ENCODE measurements at places on chromosomes 13 and 19. TPM values are rescaled to one million over a fixed set of nuclear protein-coding genes. Genes with fewer than 3 reads are reported as not detected.

Gene POU2F2
- total RNA-seq, result 20.6 TPM

- no peaks in the 10 kb centered on the region for H3K36me3 ChIP-seq
- no peak for DNase-seq
- no peak overlapping the region for H3K4me3 ChIP-seq
- no peak overlapping the region for H3K27ac ChIP-seq
- no peaks in the 10 kb centered on the region for H3K27me3 ChIP-seq
Measured at GRCh38 chr13:106587787-106588186, 19.9 kb upstream of the ARGLU1 start.

DNA sequence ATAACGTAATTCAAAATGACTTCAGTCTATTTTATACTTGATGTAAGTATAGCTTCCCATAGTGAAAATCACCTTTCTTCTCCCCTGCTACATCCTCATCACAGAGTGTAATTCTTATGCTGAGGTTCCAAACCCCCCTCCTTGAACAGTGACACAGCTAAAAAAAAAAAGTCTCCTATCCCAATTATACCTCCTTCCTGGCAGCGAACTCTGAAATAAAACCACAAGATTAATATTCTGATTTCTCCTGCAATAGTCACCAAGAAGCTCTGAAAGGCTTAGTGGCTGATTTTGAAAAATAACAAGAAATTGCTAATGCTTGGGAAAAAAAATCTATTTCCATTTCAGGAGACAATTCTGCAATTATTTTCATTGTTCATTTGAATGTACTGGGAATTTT is 36.3 kb downstream of the EFNB2 start:
- no peak for DNase-seq
- no peak overlapping the region for H3K4me3 ChIP-seq
- H3K27me3 ChIP-seq, result no peaks in the 10 kb centered on the region

Gene TTC9B
- total RNA-seq, result 0.50 TPM

Gene MTUS2
- 9.2 TPM for total RNA-seq

DNA sequence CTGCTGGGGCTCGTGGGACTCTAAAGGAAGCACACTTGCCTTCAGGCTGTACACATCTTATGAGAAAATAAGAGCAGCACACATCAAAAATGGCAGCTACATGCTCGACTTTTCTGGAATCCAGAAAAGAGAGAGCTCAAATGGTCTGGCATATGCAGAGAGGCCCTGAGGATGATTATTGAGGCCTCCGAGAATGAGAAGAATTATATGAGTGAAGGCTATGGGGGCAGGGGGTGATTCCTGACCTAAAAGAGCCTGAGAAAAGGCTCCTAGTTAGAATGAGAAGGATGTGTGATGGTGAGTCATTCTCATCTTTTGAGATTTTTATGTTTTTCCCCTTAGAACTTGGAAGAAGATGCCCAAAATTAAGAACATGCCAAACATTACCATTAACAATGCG is 97.1 kb downstream of the HSPH1 start:
- no peak overlapping the region for H3K27ac ChIP-seq
- no peaks in the 10 kb centered on the region for H3K4me1 ChIP-seq

Gene BAX
- 52.1 TPM for total RNA-seq

Measured in testis (tissue), 5 donors.